Fibroblast of gingiva (primary cell): ENCODE measurements at places on chromosomes 1 and 21.
A peak's percentile ranks its signal among the peaks of the same experiment; 100 is the strongest.

- no peak for DNase-seq
Measured at GRCh38 chr1:211336775-211337174, 10.1 kb downstream of the TRAF5 start.

DNA sequence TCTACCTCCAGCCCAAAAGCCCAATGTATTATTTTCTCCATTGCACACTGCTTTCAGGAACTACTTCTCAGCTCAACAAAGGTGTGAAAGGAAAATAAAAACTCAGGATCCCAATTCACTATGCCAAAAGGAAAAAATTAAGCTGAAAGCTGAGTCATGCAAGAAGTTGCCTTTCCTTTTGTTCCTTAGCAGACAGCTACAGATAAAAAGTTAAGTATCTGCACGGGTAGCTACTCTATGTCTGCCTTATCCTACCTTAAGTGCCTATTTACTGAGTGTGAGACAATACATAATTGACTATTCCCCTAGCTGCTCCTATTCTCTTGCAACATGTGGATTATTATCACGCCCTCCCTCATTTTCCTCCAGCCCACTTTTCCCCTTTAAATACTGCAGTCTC, 84.1 kb downstream of the ADCY10 start:
- DNase-seq: no peak

GRCh38 chr21:41752231-41752681, 14.6 kb downstream of the RIPK4 start:
- no peak for DNase-seq

GRCh38 chr1:171742577-171742922, 685 bp upstream of the VAMP4 start:
- peak; percentile 41 for DNase-seq

DNA sequence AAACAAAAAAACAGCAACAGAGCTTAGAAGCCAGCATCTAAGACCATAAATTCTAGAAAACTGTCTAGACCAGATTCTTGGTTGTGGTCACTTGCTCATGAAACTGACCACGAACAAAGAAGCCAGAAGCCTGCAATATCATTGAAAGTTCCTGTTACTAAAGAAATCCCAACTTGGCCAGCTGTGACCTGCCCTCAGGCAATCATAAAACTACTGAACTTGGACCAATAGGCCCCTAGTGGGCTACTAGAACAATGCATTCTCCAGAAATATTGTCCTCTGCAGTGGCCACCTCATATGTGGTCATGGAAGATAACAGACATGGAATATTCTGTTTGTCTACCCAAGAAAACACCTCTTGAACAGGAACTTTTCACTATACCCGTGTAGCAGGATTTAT, 87.7 kb downstream of the SPATA17 start:
- no peak for DNase-seq

GRCh38 chr21:15904389-15904788, 174.6 kb downstream of the USP25 start:
- no peak for DNase-seq

GRCh38 chr1:46192171-46192570, 6.1 kb downstream of the POMGNT1 start:
- DNase-seq: no peak

DNA sequence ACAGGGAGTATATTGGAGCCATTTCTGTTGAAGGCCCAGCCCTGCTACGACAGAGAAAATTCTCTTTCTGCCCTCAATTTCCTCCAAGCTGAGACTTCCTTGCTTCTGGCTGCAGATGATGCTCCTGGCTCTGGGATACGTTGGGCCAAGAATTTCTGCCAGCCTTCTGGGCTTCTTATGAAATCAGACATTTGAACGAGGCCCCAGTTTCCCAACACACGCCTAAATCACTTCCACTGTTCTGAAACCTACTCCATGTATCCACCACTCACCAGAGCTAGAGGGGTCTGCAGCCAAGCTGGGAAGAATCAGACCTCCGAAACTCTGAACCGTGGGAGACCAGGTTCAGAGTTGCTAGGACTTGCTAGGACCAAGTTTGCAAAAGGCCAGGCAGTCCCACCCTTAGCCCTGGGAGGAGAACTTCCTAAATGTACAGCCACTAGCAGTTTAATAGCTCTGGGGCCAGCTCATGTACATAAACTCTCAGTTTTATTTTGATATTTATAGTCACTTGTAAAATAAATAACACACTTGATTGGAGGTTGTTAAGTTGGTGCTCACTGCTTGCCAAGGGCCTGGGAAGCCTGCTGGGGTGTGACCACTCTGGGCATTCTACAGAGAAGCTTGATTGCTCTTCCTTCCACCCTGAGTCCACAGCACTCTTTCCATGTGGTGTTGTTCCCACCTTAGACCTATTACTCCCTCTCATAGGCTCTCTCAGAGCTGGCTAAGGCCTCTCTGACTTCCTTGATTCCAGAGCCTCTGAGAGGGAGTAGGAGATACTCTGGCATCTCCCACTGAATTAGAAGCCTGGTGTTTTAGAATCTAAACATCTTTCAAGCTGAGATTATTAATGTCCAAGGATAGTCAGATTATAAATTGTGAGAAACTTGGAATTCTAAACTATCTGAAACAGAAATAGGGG, 83.4 kb upstream of the TRABD2B start:
- peak; percentile 25 for DNase-seq

- no peak for DNase-seq
Measured at GRCh38 chr1:10631811-10632593, 157.3 kb downstream of the PEX14 start.

GRCh38 chr1:91537281-91537986, 36.8 kb downstream of the CDC7 start:
- DNase-seq: peak; percentile 84

- DNase-seq: no peak
Measured at GRCh38 chr21:29674343-29674742, 265.5 kb downstream of the GRIK1 start.

DNA sequence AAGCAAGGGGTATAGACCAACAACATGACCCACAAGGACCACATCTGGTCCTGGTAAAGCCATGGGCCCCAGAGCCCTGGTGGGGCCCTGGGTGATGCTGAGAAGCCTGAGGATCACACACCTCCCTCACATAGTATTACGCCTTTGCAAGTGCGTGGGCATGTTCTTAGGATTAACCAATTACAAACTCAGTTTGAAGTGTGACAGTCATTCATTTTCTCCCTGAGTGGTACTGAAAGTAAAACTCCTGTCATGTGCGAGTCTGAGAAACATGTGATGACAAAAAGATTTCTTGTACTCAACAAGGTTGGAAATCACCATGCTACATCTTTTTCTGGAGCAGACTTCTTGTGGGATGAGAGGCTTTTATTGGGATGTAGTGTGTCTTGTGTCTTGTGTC, 315.3 kb upstream of the DUSP10 start:
- DNase-seq: no peak

- no peak for DNase-seq
Measured at GRCh38 chr1:40003156-40004093, 37.1 kb upstream of the CAP1 start.

DNA sequence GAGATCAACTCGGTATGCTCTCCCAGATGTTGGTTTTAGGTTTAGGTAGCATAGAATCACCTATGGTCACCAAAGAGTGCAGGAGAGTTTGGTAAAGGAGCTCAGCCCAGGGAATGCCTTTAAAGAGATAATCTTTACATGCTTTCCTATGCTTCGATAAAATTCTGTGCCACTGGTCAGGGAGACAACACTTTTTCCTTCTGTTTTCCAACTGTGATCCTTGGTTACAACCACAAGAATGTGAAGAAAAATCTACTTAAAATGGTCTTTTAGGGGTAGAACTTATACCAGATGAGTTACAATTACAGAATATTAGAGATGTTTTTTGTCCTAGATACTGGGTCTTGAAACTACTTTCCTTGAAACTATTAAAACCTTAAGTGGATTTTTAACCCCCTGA, 895.6 kb downstream of the TTLL7 start:
- peak; percentile 2 for DNase-seq

DNA sequence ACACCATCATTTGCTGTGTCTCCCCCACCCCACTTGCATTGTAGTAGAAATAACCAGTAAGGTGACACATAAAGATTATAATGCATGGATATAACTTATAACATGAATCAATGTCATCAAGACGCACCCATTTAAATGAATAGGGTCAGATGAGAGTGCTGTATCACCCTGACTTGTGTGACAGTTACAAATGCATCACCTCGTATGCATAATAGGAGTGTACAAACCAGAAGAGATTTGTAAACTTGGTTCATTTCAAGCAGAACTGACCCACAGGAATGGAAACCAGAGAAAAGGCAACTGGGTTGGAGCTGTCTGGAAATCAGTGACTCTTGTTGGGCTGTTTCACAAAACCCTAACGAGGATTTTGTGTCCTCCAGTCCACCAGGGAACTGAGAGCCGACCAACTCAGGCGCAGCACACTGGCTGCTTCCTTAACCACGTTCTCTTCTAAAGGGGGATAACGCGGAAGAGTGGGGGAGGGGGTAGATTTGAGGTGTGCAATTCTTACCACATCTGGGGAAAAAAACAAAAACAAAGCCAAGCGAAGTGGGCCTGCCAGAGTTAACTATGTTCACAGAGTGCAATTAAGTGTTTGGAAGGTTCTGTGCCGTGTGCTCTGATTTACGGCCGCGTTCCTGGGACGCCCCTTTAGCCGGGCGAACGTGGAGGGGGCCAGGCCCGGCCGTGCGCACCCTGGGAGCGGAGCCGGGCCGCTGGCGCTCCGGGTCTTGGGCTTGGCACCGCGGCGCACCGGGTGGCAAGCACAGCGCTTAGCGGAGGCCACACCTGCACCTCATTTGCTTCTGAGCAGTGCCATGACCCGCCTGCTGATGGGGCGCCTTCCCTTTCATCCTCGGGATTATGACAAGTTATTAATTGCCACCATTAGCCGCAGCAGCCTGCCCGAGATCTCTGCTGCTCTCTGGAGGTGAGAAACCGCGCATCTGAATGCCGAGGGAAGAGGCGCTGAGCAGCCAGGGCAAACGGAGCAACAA, 248.8 kb upstream of the FOXD3 start:
- no peak for DNase-seq

DNA sequence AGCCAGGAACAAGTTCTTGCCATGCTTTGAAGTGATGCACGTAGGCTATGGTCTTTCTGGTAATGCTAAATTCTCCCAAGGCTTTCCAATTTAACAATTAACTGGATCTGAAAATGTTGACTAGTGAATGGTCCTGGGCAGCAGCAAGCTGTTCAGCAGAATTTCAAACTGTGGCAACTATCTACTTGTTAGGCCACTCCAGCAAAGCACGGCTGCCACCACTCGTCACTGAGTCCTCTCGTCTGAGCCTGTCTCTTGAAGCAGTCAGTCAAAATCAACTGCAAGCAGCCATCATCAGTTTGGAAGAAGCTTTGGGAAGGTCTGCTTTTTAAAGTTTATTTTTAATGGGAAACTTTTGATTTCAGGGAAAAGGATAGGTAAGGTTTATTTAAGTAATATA, 6.1 kb downstream of the FLVCR1 start:
- no peak for DNase-seq

DNA sequence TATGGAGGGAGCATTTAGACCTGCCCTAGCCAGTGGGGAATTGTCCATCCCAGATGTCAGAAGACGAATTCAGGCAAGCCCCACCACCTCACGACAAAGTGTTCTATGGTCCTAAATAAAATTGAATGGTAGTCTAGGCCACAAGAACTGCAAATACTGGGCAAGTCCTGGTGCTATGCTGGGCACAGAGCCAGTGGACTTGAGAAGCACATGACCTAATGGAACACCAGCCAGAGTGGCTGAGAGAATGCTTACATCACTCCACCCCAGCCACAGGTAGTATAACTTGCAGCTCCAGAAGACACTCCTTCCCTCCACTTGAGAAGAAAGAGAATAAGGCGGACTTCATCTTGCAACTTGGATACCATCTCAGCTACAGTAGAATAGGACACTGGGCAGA, 567.3 kb upstream of the CXADR start:
- DNase-seq: no peak

- no peak for DNase-seq
Measured at GRCh38 chr1:30637183-30637980, 86.0 kb downstream of the MATN1 start.

DNA sequence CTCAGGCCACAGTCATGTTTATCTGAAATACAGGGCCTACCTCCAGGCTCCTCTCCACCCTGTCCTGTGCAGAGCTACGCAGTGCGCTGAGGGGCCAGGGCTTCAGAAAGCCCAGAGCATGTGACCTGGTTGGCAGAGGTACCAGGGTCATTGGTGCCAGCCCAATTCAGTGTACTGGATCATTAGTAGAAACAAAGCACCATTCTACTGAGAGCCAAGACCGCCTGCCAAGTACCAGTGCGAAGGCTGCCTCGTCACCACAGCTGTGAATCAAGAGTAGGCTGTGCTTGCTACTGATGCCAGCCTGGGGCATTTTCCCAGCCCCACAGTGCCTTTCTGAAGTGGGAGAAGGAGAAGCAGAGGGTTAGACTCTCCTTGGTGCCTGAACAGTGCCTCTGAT, 59.8 kb downstream of the CAPN9 start:
- DNase-seq: no peak

DNA sequence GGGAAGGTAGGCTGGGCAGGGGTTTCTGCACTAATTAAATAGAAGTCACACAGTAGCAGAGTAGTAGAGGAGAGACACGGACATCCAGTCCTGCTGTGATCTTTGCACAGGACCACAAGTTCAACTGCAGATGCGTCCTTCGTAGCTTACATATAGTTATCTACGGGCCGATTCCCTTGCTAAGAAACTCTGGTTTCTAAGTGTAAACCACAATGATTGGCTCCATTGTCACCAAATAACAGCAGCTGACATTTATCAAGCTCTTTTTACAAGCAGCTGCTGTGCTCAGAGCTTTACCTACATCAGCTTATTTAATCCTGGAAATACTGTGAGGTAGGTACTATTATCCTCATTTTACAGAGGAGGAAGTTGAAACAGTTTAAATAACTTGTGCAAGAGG, 3.1 kb downstream of the SLC45A3 start:
- DNase-seq: no peak

- no peak for DNase-seq
Measured at GRCh38 chr1:119219711-119220110, 79.3 kb upstream of the WARS2 start.

- peak; percentile 85 for DNase-seq
Measured at GRCh38 chr1:159756397-159756796, 24.4 kb upstream of the DUSP23 start.

DNA sequence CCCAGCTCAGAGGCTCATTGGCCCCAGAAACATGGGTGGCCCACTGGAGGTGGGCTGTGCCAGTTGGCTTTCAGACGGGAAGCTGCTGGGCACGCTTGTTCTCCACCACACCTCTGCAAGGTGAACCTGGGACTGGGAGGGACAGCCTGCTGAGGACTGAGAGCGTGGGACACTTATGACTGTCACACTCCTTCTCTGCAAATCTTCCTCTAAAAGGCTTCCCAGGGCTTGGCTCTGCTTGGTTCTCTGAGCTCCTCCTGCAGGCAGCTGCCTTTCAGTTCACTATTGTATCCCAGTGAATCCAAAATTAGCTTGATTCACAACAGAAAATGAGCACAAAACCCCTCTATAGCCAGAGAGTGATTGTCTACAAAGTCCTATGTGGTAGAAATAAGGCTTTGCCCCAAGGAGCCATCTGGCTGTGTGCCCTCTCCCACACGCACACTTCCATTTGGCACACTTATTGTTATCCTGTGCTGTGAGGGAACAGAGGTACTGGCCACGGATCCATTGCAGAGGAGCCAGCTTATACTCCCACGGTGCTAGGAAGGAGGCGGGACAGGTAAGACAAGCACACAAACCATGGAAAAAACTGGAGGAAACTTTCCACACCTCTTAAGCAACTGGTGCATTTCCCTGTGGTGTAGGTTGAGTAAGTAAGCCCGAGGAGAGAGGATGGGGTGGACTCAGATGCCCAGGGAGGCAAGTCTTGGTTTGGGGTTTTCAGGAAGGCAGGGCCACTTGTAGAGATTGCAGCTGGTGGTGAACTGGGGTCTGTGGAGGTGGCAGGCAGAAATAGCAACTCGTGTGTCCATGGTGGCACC, 18.9 kb upstream of the BTG2 start:
- DNase-seq: no peak

GRCh38 chr1:41731516-41732030, 187.1 kb downstream of the HIVEP3 start:
- DNase-seq: no peak
